Activated CD8-positive, alpha-beta T cell treated with anti-CD3 and anti-CD28 coated beads for 36 hours (primary cell): ENCODE measurements at places on chromosomes 16 and 17.
A peak's percentile ranks its signal among the peaks of the same experiment; 100 is the strongest.

DNA sequence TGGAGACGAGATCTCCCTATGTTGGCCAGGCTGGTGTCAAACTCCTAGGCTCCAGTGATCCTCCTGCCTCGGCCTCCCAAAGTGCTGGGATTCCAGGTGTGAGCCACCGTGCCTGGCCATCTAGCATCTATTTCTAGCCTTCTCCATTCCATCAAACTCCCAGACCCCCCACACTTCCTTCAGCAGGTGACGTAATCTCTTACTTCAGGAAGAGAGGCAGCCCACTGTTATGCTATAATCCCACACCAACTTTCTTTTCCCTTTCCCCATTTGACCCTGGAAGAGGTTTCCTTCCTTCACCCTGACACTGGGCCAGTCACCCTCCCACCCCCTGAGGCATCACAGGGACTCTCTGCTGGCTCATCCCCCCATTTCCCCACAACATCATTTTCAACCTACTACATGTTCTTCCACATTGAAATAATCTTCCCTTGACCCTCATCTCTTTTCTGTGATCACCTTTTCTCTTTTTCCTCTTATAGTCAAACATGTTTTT lies 7.6 kb downstream of the ITGA2B start:
- no peak for DNase-seq

DNA sequence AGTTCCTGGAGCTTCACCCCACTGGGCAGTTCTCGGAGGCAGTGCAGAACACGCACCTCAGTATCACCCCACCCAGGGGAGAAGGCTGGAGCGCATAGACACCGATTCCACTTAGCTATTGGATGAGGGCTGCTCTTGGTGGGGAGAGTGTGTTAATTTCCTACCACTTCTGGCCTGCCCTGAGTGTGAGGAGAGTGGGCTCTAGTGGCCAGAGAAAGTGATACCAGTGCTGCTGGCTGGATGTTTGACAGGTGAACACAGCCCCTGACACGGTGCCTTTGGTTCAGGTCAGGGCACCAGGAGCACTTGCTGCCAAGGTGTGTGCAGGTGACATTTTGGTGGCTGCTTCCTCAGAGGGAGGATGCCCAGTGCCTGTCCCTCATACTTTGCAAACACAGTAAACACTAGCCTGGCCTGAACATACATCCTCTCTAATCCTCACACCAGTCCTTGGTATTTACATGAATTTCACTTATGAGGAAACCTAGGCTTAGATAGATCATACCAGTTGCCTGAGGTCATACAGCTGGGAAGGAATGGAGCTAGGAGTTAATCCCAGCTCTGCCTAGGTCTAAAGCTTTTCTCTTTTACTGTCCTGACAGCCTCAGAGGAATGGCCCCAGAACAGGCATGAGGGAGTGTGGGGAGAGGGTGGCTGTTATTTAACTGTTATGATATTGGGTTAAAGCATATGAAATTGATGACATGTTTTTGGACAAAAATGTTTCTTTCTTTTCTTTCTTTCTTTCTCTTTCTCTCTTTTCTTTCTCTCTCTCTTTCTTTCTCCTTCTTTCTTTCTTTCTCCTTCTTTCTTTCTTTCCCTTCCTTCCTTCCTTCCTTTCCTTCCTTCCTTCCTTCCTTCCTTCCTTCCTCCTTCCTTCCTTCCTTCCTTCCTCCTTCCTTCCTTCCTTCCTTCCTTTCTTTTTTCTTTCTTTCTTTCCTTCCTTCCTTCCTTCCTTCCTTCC lies 21.0 kb upstream of the ITGAX start:
- DNase-seq, result peak; percentile 49

DNA sequence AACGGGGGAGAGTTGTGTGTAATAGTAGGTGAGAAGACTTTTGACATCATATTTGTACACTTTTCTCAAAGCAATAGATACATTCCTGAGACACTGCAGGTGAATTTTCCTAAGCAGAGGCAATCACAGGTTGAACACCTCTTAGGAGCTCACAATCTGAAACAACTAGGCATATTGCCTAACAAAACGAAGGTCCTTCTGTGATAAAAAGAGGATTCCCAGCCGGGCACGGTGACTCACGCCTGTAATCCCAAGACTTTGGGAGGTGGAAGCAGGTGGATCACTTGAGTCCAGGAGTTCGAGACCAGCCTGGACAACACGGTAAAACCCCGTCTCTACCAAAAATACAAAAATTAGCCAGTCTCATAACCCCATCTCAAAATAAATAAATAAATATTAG lies 17.4 kb downstream of the NXN start:
- DNase-seq, result no peak

- DNase-seq, result no peak
Measured at GRCh38 chr16:48099455-48099854, 56.3 kb downstream of the ABCC12 start.

- DNase-seq, result no peak
Measured at GRCh38 chr17:10067446-10068143, 130.8 kb downstream of the GAS7 start.

DNA sequence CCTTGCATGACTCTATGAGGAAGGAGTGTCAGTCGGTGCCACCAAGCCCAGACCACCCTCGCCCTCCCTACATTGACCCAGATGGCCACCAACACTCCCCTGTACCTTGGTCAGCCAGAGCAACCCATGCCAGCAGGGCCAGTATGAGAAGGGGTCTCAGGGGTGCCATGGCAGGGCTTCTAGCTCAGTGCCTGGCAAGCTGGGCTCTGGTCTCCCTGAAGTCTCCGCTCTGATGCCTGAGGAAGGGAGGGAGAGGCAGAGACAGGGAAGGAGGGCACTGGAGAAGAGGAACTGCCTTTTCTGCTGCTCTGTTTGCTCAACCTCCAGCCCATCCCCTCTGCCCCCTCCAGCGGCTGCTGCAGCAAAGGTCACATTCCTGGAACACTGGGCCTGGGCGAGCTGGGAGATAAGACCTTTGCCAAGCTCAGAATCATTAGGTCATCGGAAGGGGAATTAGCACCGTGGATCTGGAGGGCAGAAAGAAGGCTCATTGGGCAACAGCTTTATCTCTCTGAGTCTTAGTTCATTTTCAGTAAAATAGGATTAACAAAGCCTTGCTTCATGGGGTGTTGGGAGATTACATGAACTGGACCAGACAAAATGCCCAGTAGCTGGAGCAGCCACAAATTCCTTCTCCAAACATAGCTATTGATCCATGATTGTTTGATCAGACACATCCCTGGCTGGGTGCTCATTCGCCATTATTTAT lies at the start of gene VTN:
TSS of gene VTN (minus strand) at position 273 of the 709 bp plus-strand sequence. CDS start at position 169, 104 bp downstream.
- DNase-seq, result no peak

- DNase-seq, result no peak
Measured at GRCh38 chr17:7587420-7588151, 2.3 kb downstream of the SOX15 start.

GRCh38 chr17:49516180-49516579 lies 21.1 kb downstream of the NGFR start:
- no peak for DNase-seq

DNA sequence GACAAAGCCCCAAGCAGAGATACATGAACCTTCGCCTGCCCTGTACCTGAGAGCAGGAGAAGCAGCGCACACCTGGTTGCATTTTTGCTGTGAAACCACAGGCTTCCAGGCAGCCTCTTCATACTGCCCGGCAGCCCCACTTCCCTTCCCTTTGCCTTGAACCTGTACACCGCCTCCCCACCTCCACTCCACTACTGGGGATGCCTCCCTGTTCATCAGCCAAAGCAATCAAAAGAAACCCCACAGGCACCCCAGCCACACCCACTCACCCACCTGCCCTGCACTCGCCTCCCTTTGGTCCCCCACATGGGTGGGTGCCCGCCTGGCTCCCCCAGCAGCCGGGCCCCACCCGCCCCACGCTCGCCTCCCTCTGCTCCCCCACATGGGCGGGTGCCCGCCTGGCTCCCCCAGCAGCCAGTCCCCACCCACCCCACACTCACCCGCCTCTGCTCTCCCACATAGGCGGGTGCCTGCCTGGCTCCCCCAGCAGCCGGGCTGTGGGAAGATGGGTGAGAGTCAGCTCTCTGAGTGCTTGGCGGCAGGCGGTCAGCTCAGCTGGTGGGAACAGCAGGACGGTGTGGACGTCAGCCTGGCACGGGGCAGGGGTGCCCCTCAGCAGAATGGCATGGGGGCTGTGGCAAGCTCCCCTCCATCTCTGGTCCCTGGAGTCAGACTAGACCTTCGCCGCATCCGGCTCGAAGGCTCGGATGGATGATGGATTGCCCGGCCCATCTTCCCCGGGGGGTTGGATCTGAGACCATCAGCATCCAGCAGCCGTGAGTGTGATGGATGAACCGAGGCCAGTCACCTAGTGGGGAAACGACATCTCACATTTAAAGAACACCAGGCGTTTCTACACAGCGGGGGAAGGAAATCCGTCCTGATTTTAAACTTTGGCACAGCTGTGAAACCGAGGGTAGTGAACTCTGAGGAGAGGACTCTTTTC lies 135.6 kb downstream of the BANP start:
- DNase-seq, result no peak

DNA sequence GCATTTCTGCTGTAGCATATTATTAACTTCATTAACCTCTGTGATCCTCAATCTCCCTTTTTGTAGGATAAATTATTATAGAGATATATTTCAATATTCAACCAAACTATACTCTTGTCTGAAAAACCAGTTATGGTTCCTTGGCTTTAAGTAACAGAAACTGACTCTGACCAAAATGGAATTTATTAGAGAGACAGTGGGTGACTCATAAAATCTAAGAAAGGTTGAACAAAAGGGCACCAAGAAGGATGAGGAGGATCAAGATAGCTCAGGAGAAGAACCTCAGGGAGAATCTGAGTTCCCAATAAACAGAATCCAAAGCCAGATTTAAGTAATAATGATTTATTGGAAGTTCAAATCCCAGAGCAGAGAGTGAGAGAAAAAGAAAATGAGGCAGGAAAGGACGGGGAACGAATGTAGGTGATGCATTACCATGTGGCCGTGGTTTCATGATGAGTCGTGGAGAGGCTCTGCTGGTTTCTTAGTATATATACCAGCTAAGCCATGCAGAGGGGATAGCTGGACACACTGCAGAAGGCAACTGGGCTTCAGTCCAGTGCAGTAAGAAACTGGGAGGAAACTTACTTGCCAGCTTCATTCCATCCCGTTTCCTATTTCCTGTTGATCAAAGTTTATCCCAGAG lies 151.5 kb upstream of the GOT2 start:
- peak; percentile 4 for DNase-seq

- no peak for DNase-seq
Measured at GRCh38 chr17:31585280-31585630, 193.8 kb downstream of the RAB11FIP4 start.

GRCh38 chr17:57174591-57174990 lies 81.7 kb upstream of the MSI2 start:
- no peak for DNase-seq

- no peak for DNase-seq
Measured at GRCh38 chr16:81384006-81384405, 60.6 kb upstream of the CMIP start.

DNA sequence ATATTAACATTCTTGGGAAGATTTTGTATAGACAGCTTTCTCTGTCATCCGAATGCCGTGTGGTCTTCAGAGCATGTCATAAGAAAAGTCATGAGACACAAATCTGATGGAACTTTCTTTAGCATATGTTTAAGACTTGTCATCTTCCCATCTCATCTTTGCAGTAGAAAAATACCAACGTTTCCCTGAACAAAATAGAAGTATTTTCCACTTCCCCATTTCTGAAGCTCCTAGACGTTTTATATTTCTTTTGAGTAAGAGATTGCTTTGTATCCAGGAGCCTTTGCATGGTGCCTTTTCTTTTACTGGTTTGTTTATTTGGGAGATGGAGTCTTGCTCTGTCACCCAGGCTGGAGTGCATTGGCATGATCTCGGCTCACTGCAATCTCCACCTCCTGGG lies 235.1 kb downstream of the PRKCA start:
- no peak for DNase-seq

DNA sequence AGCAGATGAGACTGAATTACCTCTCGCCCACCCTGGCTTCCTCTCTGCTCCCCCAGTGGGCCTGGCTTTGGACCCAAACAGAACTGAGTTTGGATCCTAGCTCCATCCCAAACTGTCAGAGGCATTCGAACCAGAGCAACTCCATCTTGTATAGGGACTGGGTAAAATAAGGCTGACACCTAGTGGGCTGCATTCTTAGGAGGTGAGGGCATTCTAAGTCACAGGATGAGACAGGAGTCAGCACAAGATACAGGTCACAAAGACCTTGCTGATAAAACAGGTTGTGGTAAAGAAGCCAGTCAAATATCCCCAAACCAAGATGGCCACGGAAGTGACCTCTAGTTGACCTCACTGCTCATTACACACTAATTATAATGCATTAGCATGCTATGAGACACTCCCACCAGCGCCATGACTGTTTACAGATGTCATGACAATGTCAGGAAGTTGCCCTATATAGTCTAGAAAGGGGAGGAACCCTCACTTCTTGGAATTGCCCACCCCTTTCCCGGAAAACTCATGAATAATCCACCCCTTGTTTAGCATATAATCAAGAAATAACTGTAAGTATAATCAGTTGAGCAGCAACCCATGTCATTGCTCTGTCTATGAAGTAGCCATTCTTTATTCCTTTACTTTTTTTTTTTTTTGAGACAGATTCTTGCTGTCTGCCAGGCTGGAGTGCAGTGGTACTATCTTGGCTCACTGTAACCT lies 44.4 kb downstream of the LYRM1 start:
- DNase-seq, result peak; percentile 90

- DNase-seq, result peak; percentile 45
Measured at GRCh38 chr17:74274060-74274708, at the start of gene DNAI2. Gene DNAI2, plus strand, starts transcription at chr17:74274234. Its CDS starts 7,584 bp downstream, at chr17:74281818.

DNA sequence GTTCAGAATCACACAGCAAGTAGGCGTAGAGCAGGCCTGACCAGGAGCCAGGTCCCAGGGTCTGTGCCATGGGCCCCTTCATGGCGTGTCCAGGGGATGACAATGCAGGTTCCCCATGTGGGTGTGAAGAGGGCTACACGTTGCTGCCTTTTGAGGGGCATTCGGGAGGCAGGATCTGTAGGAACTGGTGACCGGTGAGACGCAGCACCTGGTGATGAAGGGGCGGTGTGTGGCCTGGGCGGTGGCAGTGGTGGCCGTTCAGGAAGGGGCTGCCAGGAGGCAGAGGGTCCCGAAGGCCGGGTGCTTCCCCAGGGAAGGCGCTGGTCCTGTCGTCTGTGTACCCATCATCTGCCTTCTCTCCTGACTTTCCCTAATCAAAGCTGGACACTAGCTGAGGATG lies 34.6 kb downstream of the ZNF750 start:
- DNase-seq, result no peak

GRCh38 chr17:35094902-35095301 lies 24.8 kb downstream of the RAD51D start:
- DNase-seq, result no peak

DNA sequence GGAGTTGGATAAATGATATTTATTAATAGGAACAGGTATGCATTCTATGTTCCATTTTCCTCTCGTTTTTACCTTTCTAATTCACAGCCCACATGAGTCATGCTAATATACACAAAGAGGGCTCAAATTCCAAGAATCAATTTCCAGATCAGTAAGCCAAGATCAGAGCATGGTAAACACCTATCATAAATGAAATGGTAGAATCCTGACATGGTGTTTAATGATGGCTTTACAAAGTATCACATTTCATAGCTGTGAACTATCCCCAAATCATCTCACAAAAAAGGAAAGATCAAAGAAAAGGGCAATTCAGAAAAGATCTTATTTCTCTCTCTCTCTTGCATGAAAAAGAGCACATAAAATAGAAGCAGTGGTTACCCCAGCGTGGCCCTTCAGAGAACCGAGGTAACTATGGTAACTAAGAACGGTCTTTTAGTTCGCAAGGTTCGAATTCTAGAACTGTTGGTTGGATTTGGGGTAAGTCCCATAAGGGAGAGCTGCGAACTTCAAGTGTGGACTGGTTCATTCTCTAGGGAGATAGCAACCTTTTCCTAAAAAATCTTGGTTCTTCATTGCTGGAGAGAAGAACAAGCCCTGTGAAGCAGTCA lies 73.0 kb downstream of the MARCHF10 start:
- no peak for DNase-seq
